ENCODE measurements at places on chromosomes 6 and 20. TPM values are rescaled to one million over a fixed set of nuclear protein-coding genes. Genes with fewer than 3 reads are reported as not detected.

DNA sequence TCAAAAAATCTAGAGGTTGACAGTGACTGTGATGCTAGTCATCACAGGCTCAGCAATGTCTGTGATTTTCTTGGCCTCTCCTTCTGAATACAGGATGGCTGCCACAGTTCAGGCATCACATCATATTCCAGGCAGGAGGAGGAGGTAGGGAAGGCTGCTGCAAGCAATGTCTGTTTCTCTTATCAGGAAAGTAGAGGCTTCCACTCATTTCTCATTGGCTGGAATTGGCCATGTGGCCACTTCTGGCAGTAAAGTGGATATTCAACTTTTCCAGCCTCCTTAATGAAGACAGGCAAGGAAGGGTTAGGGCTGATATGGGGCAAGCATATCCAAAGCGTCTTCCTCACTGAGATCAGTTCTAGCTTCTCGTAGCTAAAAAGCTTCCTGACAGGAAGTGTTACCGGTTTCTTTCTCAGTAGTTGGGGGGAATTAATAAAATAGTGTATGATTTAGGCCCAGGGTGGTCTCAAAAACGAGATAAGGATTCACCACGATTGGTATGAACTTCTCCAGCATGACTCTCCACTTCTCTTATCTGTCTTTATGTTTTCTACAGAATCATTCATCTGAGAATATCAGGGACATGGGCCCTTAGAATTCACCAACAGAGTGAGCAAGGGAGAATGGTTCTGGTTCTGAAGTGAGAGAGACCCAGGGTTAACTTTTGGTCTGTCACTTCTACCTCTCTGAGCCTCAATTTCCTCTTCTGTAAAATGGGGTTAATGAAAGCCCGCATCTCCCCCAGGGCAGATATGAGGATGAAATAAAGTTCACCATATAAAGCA lies 32.7 kb upstream of the PSMF1 start:
- no peak overlapping the region for H3K27ac ChIP-seq
- no peaks in the 10 kb centered on the region for H3K27me3 ChIP-seq
- peaks cover 11% of the 10 kb centered on the region for H3K4me1 ChIP-seq
- H3K36me3 ChIP-seq: peaks cover 2% of the 10 kb centered on the region
- no peak overlapping the region for H3K4me3 ChIP-seq

DNA sequence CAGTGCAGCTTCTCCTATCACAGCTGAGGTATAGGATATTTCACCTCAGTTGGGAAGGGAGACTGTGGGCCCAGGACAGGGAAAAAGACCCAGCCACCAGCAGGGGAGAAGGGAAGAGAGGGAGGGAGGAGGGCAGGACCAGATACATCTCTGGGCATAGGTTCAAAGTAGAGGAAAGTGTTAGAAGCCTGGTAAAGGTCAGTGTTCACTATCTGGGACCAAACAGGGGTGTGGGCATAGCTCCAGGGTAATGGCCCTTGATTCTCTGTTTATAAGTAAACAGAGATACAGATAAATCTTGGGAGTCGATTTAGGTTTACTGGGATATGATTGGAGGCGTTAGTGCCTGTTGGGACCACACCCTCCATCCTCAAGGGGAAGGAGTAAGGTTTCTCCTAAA lies 266.2 kb downstream of the LRFN2 start:
- no peak for DNase-seq
- H3K27ac ChIP-seq: no peak overlapping the region
- H3K27me3 ChIP-seq: peaks cover 19% of the 10 kb centered on the region
- no peaks in the 10 kb centered on the region for H3K36me3 ChIP-seq

DNA sequence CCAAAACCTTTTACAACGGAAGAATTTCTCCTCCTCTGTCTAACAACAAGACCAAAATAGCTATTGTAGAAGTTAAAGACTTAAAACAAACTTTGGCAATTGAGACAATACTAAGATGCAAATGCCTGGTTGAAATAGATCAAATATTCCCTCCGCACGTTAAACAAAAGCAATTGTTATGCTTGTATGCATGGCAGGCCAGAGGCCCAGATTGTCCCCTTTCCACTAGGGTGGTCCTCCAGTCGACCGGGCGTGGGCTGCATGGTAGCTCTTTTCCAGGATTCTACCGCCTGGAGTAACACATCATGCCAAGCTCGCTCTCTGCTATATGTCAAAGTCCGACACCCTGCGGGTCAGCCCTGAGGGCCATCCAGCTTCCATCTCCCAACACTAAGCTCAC lies 234.7 kb downstream of the RNGTT start:
- H3K27me3 ChIP-seq: peaks cover 2% of the 10 kb centered on the region
- H3K36me3 ChIP-seq: peaks cover 10% of the 10 kb centered on the region
- no peak overlapping the region for H3K27ac ChIP-seq
- no peak for DNase-seq

GRCh38 chr6:79028641-79029314 lies 49.3 kb downstream of the PHIP start:
- peak overlapping the region; percentile 14 for H3K27ac ChIP-seq
- H3K36me3 ChIP-seq: peaks cover 29% of the 10 kb centered on the region
- DNase-seq: no peak
- peaks cover 22% of the 10 kb centered on the region for H3K4me1 ChIP-seq
- H3K4me3 ChIP-seq: no peak overlapping the region

Gene DDRGK1
- 72.3 TPM for total RNA-seq

DNA sequence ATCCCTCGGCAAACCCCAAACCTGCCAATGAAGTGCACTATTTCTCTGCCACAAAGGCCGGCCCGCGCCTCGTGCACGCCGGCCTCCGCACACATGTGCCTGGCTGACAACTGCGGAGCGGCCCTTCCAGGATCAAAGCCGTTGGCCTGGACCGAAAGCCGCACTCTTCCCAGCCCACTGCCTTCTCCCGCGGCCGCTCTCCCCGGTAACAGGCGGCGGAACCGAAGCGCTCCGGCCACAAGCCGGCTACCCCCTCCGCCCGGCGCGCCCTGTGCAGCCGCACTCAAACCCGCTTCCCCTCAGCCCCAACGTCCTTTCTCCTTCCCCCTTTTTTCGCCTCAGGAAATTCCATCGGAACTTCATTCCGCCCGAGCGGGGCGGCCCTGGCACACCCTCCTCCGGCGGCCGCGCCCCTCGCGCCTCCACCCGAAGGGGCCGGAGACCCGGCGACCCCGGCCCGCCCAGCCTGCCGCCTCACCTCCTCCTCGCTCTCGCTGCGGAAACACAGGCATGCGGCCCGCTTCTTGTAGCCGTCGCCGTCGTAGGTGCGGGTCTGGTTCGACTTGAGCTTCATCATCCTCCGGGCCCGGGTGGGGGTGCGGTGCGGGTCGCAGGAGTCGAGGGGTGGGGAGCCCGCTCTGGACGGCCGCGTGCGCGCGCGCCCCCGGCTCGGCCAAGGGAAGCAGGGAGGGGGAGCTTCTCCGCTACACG lies 528 bp downstream of the NUDT3 start:
- H3K4me1 ChIP-seq: peaks cover 18% of the 10 kb centered on the region
- H3K27me3 ChIP-seq: peaks cover 3% of the 10 kb centered on the region
- DNase-seq: peak; percentile 42
- no peak overlapping the region for H3K27ac ChIP-seq

- no peak overlapping the region for H3K27ac ChIP-seq
- DNase-seq: no peak
- H3K4me3 ChIP-seq: no peak overlapping the region
- H3K27me3 ChIP-seq: peaks cover 4% of the 10 kb centered on the region
- H3K4me1 ChIP-seq: peaks cover 11% of the 10 kb centered on the region
Observed at GRCh38 chr6:13175759-13176158, 152.6 kb downstream of the TBC1D7 start.

Gene AKAP7
- total RNA-seq: 3.4 TPM

Gene VGLL2
- not detected for total RNA-seq

- DNase-seq: no peak
- no peak overlapping the region for H3K27ac ChIP-seq
- no peaks in the 10 kb centered on the region for H3K27me3 ChIP-seq
- no peaks in the 10 kb centered on the region for H3K36me3 ChIP-seq
- H3K4me1 ChIP-seq: no peaks in the 10 kb centered on the region
Observed at GRCh38 chr6:34115403-34115795, 30.5 kb downstream of the GRM4 start.

- H3K36me3 ChIP-seq: no peaks in the 10 kb centered on the region
- no peak overlapping the region for H3K27ac ChIP-seq
- H3K4me1 ChIP-seq: no peaks in the 10 kb centered on the region
- DNase-seq: no peak
- H3K27me3 ChIP-seq: peaks cover 2% of the 10 kb centered on the region
Observed at GRCh38 chr20:6744805-6745204, 22.7 kb upstream of the BMP2 start.

Gene TGM2
- total RNA-seq: not detected

Gene LZTS3
- 0.54 TPM for total RNA-seq

- H3K36me3 ChIP-seq: peaks cover 61% of the 10 kb centered on the region
- peak overlapping the region; percentile 87 for H3K27ac ChIP-seq
- H3K4me1 ChIP-seq: peaks cover 67% of the 10 kb centered on the region
- H3K4me3 ChIP-seq: peak overlapping the region; percentile 39
- no peak for DNase-seq
Observed at GRCh38 chr20:31663838-31664695, 26.4 kb downstream of the COX4I2 start.

DNA sequence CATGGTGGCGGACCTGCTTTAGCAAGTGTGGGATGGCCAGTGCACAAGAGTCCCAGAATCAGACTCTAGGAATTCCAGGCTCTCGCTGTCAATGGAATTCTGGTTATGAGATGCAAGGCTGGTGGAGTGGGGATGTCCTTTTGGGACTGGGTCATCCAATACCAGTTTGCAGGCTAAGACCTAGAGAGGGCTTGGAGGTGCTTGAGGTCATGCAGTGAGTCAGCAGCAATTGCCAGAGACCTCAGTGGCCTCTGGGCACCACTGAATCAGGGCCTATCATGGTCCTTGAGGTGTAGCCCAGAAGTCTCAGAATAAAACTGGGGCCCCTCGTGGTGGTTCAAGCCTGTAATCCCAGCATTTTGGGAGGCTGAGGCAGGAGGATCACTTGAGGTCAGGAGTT lies 1.4 kb upstream of the SCRT2 start:
- DNase-seq: no peak
- H3K4me3 ChIP-seq: no peak overlapping the region
- H3K27me3 ChIP-seq: peaks cover 41% of the 10 kb centered on the region
- H3K36me3 ChIP-seq: no peaks in the 10 kb centered on the region
- H3K4me1 ChIP-seq: peaks cover 6% of the 10 kb centered on the region

- no peak for DNase-seq
- peaks cover 5% of the 10 kb centered on the region for H3K36me3 ChIP-seq
- H3K4me3 ChIP-seq: no peak overlapping the region
- no peak overlapping the region for H3K27ac ChIP-seq
Observed at GRCh38 chr20:25030649-25031207, 27.2 kb downstream of the ACSS1 start.

DNA sequence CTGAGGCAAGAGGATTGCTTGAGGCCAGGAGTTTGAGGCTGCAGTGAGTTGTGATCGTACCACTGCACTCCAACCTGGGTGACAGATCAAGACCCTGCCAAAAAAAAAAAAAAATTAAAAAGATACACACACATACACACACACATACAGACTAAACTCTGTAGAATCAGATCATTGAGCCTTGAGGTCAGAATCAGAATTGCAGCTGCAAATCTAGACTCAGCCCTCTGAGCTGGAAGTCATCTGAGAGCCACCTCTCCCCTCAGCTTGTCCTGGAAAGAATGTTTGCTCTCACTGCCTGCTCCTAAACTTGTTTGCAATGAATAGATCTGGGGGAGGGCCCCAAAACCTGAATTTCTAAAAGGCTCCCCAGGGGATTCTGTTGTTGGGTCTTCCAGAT lies 41.4 kb upstream of the ANGPT4 start:
- H3K4me1 ChIP-seq: no peaks in the 10 kb centered on the region
- H3K27ac ChIP-seq: no peak overlapping the region
- H3K4me3 ChIP-seq: no peak overlapping the region
- H3K36me3 ChIP-seq: no peaks in the 10 kb centered on the region
- no peak for DNase-seq

GRCh38 chr6:157527471-157527907 lies 146.5 kb downstream of the ZDHHC14 start:
- peaks cover 6% of the 10 kb centered on the region for H3K27me3 ChIP-seq
- H3K27ac ChIP-seq: peak overlapping the region; percentile 64
- peak overlapping the region; percentile 23 for H3K4me3 ChIP-seq
- peaks cover 40% of the 10 kb centered on the region for H3K4me1 ChIP-seq
- peak; percentile 56 for DNase-seq

Gene NMBR
- total RNA-seq: not detected

Gene BTN2A1
- total RNA-seq: 19.9 TPM

- DNase-seq: no peak
- peaks cover 22% of the 10 kb centered on the region for H3K27me3 ChIP-seq
- no peak overlapping the region for H3K27ac ChIP-seq
- H3K4me1 ChIP-seq: peaks cover 6% of the 10 kb centered on the region
Observed at GRCh38 chr6:129947797-129948196, 70.6 kb upstream of the L3MBTL3 start.

DNA sequence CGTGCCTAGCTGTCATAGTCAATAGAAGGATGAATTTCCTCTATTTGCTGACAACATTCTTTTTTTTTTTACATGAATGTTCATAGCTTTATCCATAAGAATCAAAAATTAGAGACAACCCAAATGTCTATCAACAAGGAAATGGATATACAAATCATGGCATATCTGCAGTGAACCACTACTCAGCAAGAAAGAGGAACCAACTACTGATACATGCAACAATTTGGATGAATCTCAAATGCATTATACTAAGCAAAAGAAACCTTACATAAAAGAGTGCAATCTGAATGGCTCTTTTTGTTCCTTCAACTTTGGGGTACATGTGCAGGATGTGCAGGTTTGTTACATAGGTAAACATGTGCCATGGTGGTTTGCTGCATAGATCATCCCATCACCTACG lies 17.7 kb upstream of the MCM9 start:
- DNase-seq: no peak
- no peak overlapping the region for H3K4me3 ChIP-seq
- no peaks in the 10 kb centered on the region for H3K36me3 ChIP-seq
- no peaks in the 10 kb centered on the region for H3K4me1 ChIP-seq
- no peak overlapping the region for H3K27ac ChIP-seq

Gene TRIM10
- 0.05 TPM for total RNA-seq

- no peak for DNase-seq
- peaks cover 40% of the 10 kb centered on the region for H3K4me1 ChIP-seq
- no peak overlapping the region for H3K27ac ChIP-seq
- peaks cover 2% of the 10 kb centered on the region for H3K27me3 ChIP-seq
- peaks cover 6% of the 10 kb centered on the region for H3K36me3 ChIP-seq
- no peak overlapping the region for H3K4me3 ChIP-seq
Observed at GRCh38 chr6:13761361-13762036, 49.9 kb upstream of the RANBP9 start.

Gene LINC00237
- total RNA-seq: not detected

GRCh38 chr6:144613859-144614258 lies 328.7 kb downstream of the UTRN start:
- peaks cover 3% of the 10 kb centered on the region for H3K27me3 ChIP-seq
- peaks cover 10% of the 10 kb centered on the region for H3K36me3 ChIP-seq
- H3K4me1 ChIP-seq: peaks cover 31% of the 10 kb centered on the region

Gene GRM1
- not detected for total RNA-seq

- H3K27me3 ChIP-seq: peaks cover 2% of the 10 kb centered on the region
- no peak overlapping the region for H3K27ac ChIP-seq
- no peak overlapping the region for H3K4me3 ChIP-seq
- no peaks in the 10 kb centered on the region for H3K36me3 ChIP-seq
Observed at GRCh38 chr6:22110061-22110460, 186.8 kb downstream of the PRL start.

Gene TPD52L2
- total RNA-seq: 65.9 TPM

Gene SOD2
- total RNA-seq: 81.0 TPM

Gene ASIP
- total RNA-seq: not detected

All from activated T-helper 1 cell treated with anti-CD3 and anti-CD28 coated beads, Interleukin-12 subunit alpha, Interleukin-12 subunit beta, Interleukin-2, Interleukin-4 antibody, amounts not matched to agents 30 ng/mL and 10 ng/mL and 1 ng/mL, durations not matched to agents 14 hours and 24 hours and 36 hours (primary cell).